ENCODE measurements at places on chromosomes 3 and 15.
A peak's percentile ranks its signal among the peaks of the same experiment; 100 is the strongest.

DNA sequence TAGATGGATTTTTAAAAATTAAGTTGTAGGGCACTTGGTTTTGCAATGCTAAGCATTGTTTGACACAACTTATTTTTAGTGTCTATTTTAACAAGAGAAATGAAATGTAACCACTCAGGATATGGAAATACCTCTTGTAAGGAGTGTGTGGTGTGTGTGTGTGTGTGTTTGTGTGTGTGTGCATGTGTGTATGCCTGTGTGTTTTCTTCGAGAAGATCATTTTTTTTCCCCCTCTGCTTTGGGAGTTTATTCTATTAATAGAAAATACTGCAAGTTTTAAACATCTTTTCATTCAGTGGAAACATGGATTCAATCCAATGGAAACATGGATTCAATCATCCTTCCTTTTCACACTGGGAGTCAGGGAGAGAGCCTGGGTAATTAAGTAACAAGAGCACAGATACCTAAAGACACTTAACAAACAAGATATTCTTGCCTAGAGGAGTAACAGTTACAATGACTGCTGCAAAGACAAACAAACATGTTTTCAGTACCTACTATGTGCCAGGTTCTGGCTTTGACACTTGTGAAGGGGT is 567.2 kb upstream of the TBL1XR1 start:
- no peak for DNase-seq

GRCh38 chr3:169746924-169747323 is 17.9 kb downstream of the TERC start:
- DNase-seq = peak; percentile 11

DNA sequence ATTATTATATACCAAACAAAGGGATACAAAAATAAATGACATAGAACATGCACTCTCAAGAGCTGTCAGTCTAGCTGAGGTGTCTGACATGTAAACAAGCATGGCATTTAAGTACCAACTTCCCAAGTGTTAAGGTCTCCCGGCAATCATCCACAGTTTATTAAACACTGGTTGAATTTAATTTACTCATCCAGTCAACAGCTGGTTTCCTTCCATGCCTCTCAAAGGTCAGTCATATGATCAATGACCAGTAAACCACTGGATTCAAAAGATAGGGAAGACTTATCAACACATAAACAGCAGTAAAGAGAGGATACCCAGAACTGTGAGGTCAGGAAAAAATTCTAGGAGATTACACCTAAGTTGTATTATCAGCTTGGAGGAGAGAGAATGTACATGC is 80.4 kb downstream of the ADAM10 start:
- DNase-seq = no peak

DNA sequence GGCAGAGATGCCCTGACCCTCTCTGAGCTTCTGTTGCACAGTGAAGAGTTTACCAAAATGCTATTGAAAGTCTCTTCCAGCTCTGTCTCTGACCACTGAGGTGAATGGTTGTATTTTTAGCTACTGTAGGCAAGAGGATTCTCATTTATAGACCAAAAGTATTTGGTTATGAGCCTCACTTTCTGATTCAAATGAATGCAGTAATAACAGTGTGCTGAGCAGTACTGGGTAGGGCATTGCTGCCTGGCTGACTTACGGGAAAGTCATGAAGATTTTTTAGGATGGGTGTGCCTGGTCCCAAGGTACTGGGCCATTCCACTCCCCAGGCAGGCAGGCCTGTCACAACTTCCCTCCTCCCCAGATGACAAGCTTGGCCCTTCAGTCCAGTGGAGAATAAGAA is 15.5 kb downstream of the PLA1A start:
- DNase-seq = no peak

DNA sequence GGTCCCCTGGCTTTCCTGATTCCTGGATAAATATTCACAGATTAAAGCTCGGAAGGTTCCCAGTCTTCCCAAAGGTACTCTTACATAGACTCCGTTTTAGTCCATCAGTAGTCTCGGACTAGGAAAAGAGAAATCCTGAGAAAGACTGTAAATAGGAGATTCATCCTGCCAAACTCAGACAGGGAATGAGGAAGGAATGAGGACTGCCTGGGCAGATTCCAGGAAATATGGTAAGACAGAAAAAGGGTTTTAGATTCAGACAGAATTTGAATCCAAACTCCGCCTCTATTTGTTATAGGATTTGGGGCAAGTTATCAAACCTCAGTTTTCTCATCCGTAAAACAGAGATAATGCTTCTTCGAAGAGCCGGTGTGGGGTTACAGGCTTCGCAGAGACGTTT is 77.8 kb upstream of the VGLL4 start:
- DNase-seq = no peak

DNA sequence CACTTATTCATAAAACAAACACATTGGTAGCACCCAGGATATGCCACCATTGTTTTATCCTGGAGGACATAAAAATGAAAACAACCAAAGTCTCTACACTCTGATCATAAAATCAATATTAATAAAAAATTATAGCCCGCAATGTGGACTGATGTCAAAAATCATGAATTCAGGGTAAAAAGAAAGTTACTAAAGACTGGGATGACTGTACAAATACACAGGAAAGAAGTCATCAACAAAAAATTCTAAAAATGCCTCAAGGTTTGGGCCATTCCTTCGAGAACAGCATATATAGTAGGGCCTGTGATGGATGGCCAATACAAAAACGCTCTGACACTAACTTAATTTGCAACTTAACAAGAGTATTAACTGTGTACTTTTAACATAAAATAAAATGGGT is 76.8 kb downstream of the THBS1 start:
- no peak for DNase-seq

DNA sequence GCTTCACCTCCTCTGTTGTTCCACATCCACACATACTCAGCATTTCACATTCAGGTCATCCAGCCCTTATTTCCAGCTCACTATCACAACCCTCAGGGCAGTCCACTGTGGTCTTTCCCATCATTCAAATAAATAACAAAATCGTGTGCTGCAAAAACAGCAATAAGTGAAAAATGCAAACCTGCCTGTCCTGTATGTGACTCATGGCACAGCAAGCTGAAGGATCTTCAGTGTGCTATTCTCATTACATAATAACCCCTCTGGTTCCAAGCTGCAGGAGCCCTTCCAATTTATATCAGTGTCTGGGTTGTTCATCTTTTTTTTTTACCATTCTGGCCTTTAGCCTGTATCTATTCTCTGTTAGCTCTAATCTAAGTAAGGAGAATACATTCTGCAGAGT is 185.3 kb upstream of the UBE2E2 start:
- DNase-seq = no peak

DNA sequence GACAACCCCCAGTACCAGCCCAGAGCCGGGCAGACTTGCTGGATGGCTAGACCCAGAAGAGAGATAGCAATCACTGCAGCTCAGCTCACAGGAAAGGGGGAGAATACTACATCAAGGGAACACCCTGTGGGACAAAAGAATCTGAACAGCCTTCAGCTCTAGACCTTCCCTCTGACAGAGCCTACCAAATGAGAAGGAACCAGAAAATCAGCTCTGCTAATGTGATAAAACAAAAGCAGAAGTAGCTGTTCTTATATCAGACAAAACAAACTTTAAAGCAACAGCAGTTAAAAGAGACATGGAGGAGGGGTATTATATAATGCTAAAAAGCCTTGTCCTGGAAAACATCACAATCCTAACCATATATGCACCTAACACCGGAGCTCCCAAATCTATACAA is 283.3 kb downstream of the KLF13 start:
- DNase-seq = no peak

- DNase-seq = no peak
Measured at GRCh38 chr3:34109021-34109420, 310.6 kb downstream of the PDCD6IP start.
